ENCODE measurements at places on chromosomes 16 and 17. TPM values are rescaled to one million over a fixed set of nuclear protein-coding genes. Genes with fewer than 3 reads are reported as not detected.

SLC38A8 gene
- 0.39 TPM for total RNA-seq

TAT gene
- total RNA-seq = 2.9 TPM

- DNase-seq = no peak
These were observed 113.6 kb upstream of the WSB1 start for GRCh38 chr17:27180322-27180721.

KRTAP4-16 gene
- not detected for total RNA-seq

DNA sequence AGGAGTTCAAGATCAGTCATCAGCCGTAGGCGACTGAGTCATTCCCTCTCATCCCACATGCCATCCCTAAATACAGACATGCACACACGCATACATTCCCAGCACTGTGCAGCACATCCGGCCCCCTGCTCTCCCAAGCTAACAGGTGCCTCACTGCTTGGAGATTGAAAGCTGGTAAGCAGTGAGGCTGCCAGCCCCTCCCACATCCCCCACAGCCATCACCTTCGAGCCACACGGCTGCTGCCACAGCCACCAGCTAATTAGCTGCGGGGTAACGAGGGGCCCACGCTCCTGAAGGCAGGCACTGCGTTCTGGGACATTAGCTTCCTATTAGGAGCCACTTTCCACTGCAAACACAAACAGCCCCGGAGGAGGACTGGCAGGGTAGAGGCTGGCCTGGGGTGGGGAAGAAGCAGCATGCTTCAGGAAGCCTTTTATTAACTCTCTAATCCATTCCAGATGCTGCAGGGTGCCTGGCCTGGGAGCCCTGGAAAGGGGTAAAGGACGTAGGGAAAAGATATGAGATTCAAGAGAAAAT lies 179.6 kb downstream of the CCT6B start:
- no peak for DNase-seq

- no peak for DNase-seq
These were observed 346.5 kb downstream of the C16orf95 start for GRCh38 chr16:86970726-86971125.

Measured in testis (tissue), 5 donors.